ENCODE measurements at places on chromosomes 11 and 22.

GRCh38 chr11:124745835-124746620 is 6.0 kb downstream of the VSIG2 start:
- DNase-seq, result no peak

DNA sequence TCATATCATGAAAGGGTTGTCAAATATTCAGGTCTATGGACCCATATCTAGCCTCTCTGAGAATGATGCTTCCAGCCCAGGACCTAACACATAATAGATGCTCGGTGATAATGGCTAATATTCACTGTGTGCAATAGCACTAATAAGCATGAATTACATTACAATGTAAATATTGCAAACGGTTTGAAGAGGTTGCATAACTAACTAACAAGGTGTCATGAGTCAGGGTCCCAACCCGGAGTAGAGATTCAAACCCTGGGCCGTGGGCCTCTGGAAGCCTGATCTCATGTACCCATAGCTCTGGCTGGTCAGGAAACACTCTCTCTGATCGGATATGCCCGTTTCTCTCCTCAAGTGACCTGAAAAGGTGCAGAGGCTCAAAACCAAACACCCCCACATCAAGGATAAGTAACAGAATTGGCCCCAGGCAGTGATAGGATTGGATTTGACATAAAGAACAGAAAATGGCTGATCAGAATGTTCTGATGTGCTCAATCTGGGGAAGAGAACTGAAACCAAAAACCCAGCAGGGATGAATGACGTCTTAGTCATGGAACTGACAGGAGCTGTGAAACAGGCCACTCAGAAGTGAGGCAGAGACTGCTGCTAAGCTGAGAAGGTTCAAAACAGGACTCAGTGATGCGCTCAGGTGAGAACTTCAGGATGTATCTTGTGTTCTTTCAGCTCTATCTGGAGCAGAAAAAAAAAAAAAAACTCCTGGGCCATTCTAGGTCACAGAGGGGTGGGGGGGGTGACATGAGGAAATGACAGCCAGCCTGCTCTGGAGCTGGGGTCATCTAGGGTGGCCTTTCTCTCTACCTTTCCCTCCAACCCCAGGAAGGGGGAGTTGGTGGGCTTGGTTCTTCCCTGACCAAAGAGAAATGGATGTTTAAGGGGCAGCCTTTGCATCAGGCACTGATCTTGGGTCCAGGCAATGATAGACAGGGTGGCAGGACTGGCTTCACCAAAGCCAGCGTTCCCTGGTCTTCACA is 6.6 kb upstream of the KCTD17 start:
- no peak for DNase-seq

GRCh38 chr22:35464399-35464798 is 64.5 kb downstream of the MCM5 start:
- DNase-seq, result no peak

- DNase-seq, result no peak
Observed at GRCh38 chr11:8870411-8871170, 40.4 kb upstream of the AKIP1 start.

DNA sequence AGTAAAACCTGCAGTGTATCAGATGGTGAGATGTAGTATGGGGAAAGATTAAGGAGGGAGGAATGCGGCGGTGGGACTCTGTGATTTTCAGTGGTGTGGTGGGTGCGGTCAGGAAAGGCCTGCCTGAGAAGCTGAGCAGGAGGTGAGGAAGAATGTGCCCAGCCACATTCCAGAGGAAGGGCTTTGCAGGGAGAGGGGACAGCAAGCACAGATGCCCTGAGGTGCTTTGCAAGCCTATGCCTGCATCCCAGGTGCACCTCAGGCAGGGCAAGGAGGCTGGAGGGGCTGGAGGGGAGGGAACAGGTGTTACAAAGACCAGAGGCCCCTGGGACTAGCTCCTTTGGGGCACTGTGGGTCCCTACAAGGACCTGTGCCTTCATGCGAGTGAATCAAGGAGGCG is 42.1 kb downstream of the MYO7A start:
- no peak for DNase-seq

- DNase-seq, result no peak
Observed at GRCh38 chr11:126082251-126083109, 19.8 kb upstream of the CDON start.

DNA sequence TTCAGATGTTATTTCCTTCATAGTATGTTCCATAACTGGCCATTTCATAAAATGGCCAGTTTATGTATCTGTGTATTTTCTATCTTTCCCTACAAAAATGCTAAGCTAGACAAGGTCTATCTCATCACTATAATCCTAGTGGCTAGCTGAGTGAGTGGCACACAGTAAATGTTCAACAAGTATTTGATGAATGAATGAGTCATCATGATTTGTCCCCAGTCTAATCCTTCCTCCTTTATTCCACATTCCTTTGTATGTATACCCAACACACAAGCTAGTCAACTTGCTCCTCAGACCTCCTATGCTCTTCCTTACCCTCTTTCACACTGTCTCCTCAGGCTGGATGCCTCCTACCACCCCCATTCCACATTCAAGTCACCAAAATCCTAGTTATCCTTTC is 12.5 kb downstream of the APLNR start:
- no peak for DNase-seq

DNA sequence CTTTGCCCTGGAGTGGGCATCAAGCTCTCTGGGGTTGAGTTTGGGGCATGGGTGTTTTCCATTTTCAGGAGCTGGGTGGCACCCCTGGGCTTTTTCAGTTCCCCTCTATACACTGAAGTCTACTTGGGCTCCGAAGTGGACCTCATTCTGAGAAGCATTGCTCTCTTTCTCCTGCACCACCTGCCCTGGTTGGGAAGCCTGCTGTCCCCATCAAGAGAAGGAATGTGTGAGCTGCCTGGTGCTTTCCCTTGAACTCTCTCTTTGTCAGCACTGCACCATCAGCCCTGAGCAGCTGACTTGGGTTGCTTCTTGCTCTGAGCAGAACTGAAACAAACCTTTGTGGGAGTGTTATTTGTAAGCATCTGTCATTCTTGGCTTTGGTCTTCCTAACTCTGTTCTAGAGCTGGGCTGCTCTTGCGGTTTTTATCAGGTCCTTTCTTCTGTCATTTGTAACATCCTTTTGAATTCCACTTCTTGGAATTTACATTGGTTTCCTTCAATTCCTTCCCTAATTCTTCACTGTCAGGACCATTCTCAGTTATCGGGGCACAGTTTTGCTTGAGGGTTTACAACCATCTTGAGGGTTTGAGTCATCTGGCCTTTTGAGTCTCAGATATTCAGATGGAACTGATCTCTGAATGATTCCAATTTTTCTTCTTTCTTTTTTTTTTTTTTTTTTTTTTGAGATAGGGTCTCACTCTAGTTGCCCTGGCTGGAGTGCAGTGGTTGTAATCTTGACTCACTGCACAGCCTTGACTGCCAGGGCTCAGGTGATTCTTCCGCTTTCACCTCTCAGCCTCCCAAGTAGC is 20.5 kb downstream of the UBE2L3 start:
- no peak for DNase-seq

All from stimulated activated CD8-positive, alpha-beta memory T cell treated with anti-CD3 and anti-CD28 coated beads, Interleukin-7, amount 100 ng/mL, for 1 hour (primary cell).